ENCODE measurements at places on chromosomes 6 and 20.
A peak's percentile ranks its signal among the peaks of the same experiment; 100 is the strongest.

GRCh38 chr6:107228754-107229153 is 113.4 kb upstream of the BEND3 start:
- no peak for DNase-seq

GRCh38 chr6:157034436-157035230 is 257.5 kb downstream of the ARID1B start:
- DNase-seq = peak; percentile 53

DNA sequence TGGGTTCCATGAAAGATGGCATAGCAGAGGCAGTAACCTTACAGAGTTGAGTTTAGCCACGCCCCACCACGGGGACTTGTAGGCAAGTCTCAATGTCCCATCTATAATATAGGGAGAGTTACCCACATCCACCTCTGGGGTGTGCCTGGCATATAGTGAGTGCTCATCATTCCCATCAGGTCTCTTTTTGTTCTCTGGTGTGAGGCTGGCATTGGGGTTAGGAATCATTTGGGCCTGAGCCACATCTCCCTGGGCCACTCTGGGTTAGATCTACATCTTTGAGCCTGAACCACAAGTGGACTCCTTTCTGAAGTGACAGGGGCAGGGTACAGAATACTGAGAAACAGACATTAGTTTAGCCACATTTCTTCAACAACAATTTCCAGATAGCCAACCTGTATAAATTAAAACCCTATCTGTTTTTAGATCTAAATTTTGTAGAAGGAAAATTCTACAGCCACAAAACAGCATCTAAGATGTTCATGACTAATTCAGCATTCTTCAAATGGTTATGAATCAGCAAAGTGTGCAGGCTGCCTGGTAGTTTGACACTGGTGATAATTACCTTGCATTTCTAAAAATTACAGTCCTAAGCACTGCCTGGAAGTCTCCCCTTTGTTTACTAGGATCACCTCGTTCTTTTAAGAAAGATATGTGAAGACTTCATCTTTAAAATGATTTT is 20.1 kb downstream of the RNF24 start:
- peak; percentile 73 for DNase-seq

GRCh38 chr6:38495518-38495917 is 144.2 kb downstream of the BTBD9 start:
- no peak for DNase-seq

DNA sequence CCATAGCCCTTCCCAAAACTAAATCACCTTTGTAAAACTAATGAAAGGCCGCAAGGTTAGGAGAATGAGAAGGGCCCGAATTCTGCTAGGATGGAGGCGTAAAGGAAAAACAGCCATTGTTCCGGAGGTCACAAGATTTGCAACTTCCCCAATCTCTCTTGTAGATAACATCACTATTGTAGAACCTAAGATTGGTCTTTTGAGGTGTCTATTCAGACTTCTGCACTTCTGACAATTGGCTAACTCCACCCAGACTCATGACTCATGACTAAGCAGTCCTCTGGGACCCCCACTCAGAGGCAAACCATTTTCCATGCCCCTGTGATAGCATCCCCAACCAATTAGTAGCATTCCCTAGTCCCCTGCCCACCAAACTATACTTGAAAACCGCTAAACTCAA is 210.5 kb upstream of the SHLD1 start:
- no peak for DNase-seq

GRCh38 chr6:109344226-109344625 is 38.0 kb downstream of the CD164 start:
- DNase-seq = no peak

Measured in astrocyte (in vitro differentiated cells and primary cell).